ENCODE measurements at places on chromosomes 5 and 9.
A peak's percentile ranks its signal among the peaks of the same experiment; 100 is the strongest.

DNA sequence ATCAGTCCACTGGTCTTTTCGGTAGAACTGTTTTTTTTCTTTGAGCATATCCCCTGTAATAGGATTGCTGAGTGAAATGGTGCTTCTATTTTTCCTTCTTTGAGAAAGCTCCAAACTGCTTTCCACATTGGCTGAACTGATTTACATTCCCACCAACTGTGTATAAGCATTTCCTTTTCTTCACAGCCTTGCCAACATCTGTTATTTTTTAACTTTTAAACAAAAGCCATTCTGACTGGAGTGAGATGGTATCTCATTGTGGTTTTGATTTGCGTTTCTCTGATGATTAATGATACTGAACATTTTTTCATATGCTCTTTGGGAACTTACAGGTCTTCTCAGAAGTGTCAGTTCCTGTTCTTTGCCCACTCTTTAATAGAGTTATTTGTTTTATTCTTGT lies 764.7 kb downstream of the MTRR start:
- DNase-seq = no peak

- no peak for DNase-seq
Observed at GRCh38 chr5:89036704-89037489, 153.9 kb upstream of the MEF2C start.

DNA sequence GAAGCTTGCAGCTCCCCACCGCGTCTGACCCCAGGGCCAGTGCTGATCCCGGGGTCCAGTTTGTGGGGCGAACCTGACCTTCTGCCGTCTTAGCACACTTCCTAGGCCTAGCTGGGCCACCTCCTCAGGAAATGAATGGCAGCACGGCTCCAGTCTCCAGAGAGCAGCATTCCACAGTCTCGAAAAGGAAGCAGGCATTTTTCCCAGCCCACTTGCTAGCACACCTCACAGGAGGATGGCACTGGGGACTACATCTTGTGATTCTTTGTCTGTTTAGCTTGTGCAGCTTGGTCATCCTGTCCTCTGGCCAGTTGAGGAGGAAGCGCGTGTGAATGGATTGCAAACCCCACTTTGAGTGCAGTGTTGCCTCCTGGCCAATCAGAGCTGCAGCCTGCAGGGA lies 308.0 kb upstream of the IRX2 start:
- DNase-seq = no peak

DNA sequence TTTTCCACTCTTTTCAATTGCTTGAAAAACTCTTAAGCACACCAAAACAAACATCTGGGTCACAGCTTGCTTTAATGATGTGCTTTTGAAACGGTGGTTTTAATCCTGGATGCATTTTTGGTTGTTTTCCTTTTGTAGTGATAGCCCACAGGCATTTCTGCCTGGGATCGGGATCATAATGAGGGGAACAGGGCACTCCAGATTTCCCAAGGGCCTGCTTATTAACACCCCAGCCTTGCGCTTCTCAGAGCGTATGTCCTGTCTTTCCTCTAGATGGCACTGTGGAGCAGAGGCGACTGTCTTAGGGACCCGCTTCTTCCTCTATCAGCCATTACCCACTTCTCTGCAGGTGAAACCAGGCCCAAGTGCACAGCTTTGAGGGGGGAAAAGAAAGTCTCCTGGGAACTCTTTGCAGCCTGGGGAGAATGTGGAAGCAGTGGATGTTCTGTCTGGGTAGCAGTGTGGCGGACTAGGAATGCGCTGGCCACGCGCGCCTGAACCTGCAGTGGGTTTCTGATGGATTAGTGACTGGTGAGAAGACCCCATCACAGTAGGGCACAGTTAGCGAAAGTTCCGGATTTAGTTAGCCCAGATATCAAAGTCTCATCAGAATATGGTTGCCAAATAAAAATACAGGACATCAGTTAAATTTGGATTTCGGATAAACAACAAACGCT lies 190.1 kb downstream of the GNA14 start:
- peak; percentile 12 for DNase-seq

DNA sequence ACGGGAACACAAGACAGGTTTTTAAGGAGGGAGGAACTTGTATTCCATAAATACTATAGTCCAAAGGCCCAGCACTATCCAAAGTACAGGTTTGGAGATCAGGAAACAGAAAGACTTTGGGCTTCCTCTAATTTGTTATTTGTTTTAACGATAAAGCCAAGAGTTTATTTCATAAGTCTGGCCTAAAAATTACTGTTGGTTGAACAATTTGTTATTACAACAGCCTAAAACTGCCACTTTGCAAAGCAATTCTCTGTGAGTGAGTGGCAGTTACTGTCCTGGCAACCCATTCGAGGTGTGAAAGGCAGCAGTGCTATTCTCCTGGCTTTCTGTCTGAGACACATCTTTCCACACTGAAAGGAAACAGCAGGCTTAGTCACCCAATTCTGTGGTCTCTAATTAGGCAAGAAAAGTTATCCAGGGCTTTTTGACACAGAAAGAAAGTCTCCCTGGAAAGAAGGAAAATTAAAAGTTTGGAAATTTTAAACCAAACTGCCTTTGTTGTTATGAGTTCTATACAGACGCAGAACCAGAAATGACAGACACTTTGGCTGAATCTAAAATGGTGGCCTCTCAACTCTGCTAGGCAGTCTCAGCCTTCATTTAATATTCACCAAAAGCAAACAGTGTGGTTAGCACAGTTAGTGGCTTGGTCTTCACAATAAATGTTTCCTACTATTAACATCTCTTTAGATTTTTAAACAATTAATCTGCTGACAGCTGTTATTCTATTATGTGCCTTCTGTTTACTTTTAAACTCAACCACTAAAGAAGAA lies 33.9 kb downstream of the PSMB7 start:
- no peak for DNase-seq

DNA sequence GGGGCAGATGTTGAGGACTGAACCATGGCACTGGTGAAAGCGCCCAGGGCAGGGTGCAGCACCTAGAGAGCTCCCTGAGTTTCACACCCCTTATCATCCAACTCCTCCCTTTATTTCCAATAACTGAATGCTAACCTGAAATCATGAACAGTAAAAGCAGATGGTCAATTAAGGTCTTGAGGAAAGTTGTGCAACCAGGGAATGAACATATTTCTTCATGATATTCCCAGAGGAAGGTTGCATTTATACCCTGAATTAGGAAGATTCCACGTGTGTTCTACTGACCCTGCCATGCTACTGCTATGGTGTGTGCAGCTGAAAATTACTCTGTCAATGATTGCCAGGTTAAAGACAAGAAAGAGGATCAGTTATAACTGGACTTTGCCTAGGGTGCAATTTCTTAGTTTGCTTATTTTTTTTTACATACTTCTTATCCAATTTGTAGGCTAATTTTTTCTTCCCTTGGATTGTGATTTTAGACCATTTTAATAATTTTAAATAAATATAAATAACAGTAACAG lies 319.8 kb downstream of the SEMA5A start:
- no peak for DNase-seq

DNA sequence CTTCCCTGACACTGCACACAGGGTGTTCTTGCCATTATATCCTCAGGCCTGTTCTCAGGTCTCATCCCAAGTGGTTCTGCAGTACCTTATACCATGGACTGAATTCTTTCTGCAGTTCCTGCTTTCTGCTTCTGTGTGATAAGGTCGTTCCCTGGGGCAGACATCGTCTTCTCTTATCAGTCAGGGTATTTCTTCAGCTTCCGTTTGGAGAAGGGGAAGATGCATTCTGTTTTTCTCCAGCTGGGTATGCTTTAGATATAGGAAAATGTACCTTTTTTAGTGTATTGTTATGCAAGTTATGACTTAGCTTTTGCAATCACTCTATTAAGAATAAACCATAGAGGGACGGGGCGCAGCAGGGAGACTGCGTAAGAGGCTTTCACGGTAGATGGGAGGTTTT lies 31.1 kb downstream of the RALGPS1 start:
- DNase-seq = no peak

- DNase-seq = no peak
Observed at GRCh38 chr9:92767066-92768054, 2.7 kb upstream of the BICD2 start.

DNA sequence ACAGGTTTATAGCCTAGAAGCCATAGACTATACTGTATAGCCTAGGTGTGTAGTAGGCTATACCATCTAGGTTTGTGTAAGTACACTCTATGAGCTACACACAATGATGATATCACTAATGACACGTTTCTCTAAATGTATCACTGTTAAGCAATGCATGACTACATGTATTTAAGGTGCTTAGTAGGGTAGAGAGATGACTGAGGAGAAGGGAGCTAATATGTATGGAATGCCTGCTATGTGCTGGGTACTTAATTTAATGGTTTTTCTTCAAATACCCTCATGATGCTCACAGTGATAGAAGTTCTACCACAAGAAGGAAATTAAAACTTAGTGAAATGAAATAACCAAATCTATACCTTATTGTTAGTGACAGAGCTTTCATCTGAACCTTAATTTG lies 1785.5 kb downstream of the EFNA5 start:
- DNase-seq = no peak

GRCh38 chr5:135482381-135482933 lies 30.3 kb upstream of the TIFAB start:
- DNase-seq = no peak

DNA sequence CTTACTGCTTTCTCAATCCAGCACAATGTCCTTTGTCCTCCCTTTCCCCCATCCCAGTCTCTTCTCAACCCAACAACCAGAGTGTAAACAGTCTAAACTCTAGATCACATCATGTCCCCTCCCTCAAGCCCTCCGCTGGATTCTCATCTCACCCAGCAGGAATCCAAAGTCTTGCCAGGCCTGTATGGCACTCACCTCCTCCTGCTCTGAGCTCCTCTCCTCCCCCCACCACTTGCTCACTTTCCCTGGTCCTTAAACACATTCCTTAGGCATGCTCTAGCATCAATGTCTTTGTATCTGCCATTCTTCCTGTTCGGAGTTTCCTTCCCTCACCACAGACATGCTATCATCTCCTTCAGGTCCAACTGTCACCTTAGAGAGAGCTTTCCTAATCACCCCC lies 78.8 kb downstream of the NIPSNAP3B start:
- DNase-seq = no peak

DNA sequence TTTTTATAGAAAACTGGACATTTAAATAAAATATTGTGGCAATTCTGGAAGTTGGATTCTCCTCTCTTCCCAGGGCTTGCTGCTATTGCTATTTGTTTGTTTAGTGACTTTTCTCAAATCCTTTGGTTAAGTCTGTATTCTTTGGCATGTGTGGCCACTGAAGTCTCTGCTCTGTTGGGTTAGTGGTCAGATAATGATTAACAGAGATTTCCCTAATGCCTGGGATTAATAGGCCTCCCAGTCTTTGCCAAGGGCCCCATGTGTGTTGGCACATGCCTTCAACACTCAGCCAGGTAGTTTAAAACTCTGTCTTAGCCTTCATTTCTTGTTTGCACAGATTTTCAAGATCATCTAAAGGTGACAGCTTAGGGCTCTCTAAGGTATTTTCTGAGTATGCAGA lies 92.8 kb upstream of the EPB41L4A start:
- no peak for DNase-seq

GRCh38 chr9:14752871-14753270 lies 30.3 kb upstream of the CER1 start:
- DNase-seq = no peak

DNA sequence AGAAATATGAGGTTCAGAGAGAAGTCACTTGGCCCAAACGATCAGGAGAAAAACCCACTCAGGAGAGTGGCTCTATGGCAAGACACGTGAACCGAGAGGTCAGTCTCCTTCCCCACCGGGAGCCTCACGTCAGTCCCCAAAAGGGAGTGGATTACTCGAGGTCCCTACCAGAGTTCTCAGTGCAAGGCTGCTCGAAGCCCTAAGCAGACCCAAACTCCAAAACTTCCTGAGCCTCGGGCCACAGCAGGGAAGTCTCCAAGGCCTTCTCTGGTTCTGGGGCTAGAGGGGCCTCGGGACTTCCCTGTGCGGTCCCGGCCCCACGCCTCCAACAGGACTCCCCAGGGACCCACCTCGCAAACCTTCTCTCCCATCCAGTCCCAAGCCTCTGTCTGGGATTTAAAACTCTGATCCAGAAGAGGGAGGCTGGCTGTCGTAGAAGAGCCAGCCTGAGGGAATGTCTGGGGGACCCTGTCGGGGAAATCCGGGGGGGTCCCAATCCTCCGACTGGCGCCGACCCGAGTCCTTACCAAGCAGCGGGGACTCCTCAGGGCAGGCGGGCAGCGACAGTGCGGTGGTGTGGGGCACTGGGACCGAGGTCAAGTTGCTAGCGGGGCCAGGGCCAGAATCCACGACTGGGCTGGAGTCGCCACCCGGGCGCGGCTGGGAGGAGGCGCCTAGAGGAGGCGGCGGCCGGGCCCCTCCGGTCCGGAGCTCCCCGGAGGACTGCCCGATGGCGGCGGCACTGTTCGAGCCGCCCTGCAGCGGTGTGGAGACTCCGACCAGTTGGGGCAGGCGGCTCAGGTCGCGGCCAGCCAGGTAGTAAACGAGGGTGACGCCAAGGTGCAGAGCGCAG lies 679 bp downstream of the B4GALT1 start:
- DNase-seq = no peak

DNA sequence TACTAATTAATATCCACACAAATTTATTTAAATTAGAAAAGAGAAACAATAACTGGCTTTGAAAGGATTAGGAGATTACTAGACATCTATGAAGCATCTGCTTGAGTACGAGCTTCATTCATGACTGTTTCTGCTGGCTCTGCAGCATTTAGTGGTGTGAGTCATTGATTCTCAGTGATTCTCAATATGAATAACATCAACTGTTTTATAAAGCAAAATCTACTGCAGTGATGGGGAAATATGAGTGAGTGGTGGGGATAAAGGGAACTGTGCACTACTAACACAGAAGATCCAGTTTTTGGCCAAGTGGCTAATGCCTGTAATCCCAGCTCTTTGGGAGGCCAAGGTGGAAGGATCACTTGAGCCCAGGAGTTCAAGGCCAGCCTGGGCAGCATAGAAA lies 8.4 kb downstream of the FNBP1 start:
- DNase-seq = no peak

DNA sequence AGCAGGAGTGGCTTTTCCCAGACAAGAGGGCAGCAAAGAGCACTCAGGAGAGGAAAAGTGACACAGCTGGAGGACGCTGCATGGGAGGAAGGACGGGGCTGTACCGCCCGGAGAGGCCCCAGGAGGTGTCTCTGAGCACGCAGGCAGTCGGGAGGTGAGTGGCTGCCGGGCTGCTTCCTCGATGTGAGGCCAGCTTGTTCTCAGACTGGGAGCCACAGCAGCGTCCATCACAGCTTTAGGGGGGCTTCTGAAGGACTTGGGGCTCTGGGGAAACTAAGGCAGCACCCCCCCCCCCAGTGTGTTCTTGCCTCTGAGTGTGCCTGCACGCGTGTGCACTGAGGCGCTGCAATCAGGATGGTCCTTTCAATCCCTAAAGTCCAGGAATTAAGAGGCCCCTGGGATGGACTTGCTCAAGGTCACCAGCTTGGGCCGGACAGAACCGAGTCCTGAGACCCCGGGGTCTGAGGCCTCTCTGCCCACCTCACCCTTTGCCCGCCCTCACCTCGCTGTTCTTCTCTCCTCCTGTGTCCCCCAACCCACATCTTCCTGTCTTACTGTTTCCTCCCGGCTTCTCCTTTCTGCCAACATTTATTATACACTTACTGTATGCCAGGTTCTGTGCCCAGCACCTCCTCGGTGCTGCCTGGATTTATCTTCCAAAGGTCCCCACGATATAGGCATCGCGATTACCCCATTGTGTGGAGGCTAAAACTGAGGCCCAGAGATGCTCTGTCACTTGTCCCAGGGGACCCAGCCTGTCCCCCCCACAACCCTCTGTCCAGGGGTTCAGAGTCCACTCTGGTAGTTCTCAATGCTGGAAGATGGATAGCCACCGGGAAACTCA lies 32.9 kb downstream of the FAM163B start:
- DNase-seq = no peak

Measured in stimulated activated CD8-positive, alpha-beta memory T cell treated with anti-CD3 and anti-CD28 coated beads, Interleukin-7, amount 100 ng/mL, for 1 hour (primary cell).